ENCODE measurements at places on chromosomes 3 and 15.
A peak's percentile ranks its signal among the peaks of the same experiment; 100 is the strongest.

GRCh38 chr3:23865595-23866396 is 51.0 kb downstream of the NKIRAS1 start:
- DNase-seq, result peak; percentile 72

GRCh38 chr3:2978977-2979732 is 131.0 kb downstream of the IL5RA start:
- DNase-seq, result no peak

DNA sequence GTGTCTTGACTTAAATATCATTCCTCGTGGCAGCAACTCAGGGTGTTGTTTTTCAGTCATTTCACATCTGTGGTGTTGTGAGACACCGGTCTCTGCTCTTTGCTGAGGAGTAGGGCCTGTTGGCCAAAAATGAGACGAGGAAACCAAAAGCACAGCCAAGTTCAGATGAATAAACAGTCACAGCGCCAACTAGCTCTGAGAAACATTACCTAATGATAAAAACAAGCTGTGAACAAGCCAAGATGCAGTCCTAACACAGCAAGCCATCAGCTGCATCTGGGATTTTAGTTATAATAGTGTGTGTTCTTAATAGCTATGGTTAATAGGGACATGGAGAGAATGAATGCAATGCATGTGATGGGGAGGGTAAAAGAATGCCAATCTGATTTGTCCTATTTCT is 843.4 kb upstream of the DPPA4 start:
- no peak for DNase-seq

GRCh38 chr15:77228828-77229227 is 157.9 kb upstream of the TSPAN3 start:
- DNase-seq, result no peak

GRCh38 chr3:138834596-138835396 is at the start of gene PIK3CB:
PIK3CB (minus strand) TSS chr3:138834928; CDS start chr3:138759343, 75,585 bp downstream.
- DNase-seq, result peak; percentile 95

DNA sequence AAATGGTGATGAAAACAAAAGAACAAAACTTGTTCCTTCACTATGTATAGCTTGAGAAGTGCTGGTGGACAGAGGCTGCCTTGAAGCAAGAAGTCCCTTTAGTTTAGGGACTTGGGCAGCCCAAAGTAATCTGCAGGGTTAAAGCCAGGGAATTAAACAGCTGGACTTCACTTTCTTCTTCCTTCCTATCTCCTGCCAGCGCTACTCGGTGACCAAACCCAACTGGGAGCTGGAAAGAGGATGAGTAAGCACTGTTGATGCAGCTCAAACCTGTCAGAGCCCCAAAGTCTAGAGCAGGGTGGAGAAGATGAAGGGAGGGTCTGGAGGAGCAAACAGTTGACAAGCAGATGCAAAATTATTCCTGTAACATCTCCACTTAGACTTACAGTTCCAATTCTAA is 73.1 kb upstream of the FBN1 start:
- DNase-seq, result no peak

- DNase-seq, result no peak
These were observed 393.3 kb downstream of the TBC1D5 start for GRCh38 chr3:17349093-17349492.

GRCh38 chr3:62876064-62876463 is 848 bp upstream of the CADPS start:
- DNase-seq, result peak; percentile 56

DNA sequence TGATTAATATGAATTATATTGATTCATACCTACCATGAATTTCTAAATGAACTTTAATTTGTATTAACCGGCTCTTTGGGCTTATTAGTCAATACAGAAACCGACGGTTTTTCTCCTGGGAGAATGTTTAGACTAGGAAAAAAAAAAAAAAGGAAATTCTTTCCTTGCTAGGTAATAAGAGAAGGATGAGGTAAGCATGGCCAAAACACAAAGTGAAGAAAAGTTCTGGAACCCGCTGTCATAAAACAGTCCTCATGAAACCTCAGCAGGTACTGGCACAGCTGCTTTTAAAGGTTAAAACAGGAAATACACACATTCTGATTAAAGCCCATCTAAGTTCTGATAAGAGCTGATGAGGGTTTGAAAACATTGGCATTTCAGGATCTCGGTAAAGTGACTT is 30.8 kb upstream of the PSTPIP1 start:
- DNase-seq, result no peak

- DNase-seq, result no peak
These were observed 769 bp upstream of the SELENOS start for GRCh38 chr15:101277943-101278564.

DNA sequence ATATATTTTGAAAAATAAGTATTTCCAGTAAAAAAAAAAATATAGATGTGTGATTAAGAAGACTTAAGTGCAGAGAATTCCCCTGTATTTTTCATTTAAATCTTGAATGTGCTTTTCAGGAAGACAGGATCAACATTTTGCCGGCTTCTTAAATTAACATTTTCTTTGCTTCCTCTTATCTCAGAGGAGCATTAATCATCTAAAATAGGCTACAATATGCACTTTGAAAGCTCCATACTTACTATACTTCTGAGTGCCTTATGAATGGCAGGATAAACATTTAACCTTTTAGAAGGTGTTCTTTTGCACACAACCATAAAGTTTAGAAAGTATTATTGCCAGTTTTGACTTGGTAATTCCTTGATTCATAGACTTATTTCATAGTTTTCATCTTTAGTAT is 164.3 kb downstream of the ECT2 start:
- DNase-seq, result no peak

- peak; percentile 93 for DNase-seq
These were observed 1.9 kb upstream of the NLGN1 start for GRCh38 chr3:173395412-173396181.

DNA sequence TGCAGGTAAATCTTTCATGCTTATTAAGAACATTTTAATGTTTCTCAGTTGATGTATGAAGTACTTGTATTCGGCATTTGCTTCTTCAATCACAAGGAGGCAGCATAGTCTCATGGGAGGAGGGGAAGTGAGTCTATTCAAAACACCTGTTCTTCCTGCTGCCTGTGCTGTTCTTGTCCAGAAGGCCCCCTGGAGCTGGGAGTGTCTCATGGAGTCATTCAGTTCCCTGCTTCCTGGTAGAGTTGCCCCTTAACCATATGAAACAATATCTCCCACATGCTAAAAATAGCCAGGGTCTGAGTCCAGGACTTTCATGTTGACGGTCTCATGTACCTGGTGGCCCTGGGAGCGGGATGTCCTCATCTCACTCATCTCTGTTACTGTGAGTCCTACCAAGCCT is 15.5 kb upstream of the PPP1R2 start:
- peak; percentile 67 for DNase-seq

GRCh38 chr3:87856126-87856525 is 202.7 kb downstream of the CGGBP1 start:
- no peak for DNase-seq

Measured in cardiac muscle cell (in vitro differentiated cells and primary cell).